IPS DF 6.9 (cell line): ENCODE measurements at places on chromosomes 3 and 15.
A peak's percentile ranks its signal among the peaks of the same experiment; 100 is the strongest.

DNA sequence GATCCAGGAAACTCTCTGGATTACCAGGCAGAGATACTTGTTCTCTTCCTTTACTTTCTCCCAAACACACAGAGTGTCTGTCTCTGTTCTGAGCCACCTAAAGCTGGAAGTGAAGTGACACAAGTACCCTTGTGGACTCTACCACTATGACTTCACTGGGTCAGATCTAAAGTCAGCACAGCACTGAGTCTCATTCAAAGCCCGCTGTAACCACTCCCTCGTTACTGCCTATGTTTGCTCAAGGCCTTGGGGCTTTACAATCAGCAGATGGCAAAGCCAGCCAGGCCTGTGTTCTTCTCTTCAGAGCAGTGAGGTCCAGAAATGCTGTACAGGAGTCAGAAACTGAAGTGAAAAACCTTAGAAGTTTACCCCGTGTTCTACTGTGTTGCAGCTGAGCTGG is 588.3 kb upstream of the SEMA6D start:
- no peak for DNase-seq

DNA sequence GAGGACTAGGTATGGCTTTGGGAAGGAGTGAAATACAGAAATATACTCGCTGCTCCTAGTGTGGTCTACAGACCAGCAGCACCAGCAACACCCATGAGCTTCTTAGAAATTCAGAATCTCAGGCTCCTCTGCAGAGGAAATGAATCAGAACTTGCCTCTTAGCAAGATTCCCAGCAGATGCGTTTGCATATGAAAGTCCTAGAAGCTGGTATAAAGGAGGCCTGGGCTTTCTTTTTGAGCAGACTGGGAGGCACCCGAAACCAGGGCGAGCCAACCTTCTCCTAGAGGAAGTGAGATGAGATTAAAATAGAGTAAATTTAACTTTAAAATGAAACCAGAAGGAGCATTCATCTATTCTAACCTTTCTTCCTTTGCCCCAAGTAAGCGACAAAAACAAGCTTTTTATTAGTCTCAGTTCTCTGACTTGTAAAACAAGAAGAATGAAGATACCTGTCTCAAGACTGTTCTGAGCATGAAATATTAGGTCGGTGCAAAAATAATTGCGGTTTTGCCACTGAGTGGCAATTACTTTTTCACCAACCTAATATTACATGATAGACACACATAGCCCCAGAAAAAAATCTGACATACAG is 140.0 kb downstream of the PDZRN3 start:
- peak; percentile 25 for DNase-seq

GRCh38 chr15:91787198-91787597 is 66.3 kb upstream of the SLCO3A1 start:
- DNase-seq, result no peak

DNA sequence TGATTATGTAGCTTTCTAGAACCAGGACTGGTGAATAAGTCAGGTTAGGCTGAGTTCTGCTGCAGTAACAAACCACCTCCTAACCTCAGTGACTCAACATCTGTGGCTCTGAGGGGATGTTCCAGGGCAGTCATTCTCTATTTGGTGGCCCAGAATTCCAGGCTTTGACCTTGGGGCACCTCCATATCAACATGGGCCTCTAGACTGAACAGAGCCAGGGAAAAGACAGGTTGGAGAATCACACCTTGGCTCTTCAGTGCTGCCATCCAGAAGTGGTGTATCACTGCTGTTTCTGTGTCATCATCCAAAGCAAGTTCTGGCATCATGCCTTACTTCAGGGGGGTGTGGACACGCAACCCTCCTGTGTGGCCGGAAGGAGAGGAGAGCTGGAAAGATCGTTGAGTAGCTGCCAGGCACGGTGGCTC is 15.3 kb downstream of the ZBTB47 start:
- no peak for DNase-seq
